Spinal cord (tissue), 10 donors: ENCODE measurements at places on chromosomes 12 and 14. TPM values are rescaled to one million over a fixed set of nuclear protein-coding genes. Genes with fewer than 3 reads are reported as not detected.

PRICKLE1 gene
- total RNA-seq = 23.1 TPM

MGP gene
- total RNA-seq = 326 TPM

OTX2 gene
- not detected for total RNA-seq

STRAP gene
- 97.2 TPM for total RNA-seq

TMEM179 gene
- 9.4 TPM for total RNA-seq

FAM90A1 gene
- total RNA-seq = 0.22 TPM

IL22 gene
- not detected for total RNA-seq

OR10G3 gene
- total RNA-seq = not detected

SMIM41 gene
- 0.33 TPM for total RNA-seq

ZBTB42 gene
- total RNA-seq = 2.3 TPM

LYZ gene
- 156 TPM for total RNA-seq

TEX52 gene
- total RNA-seq = not detected

CLEC9A gene
- total RNA-seq = 0.59 TPM

AACS gene
- total RNA-seq = 22.0 TPM

STON2 gene
- 81.9 TPM for total RNA-seq

PMCH gene
- 0.33 TPM for total RNA-seq

TBC1D30 gene
- total RNA-seq = 19.6 TPM

FOXA1 gene
- 0.40 TPM for total RNA-seq

GPRC5D gene
- not detected for total RNA-seq

PTGER2 gene
- 2.4 TPM for total RNA-seq

KRT8 gene
- total RNA-seq = 0.99 TPM

SERPINA12 gene
- total RNA-seq = not detected

CLEC14A gene
- 24.2 TPM for total RNA-seq

ERP29 gene
- total RNA-seq = 41.0 TPM

KCNC2 gene
- total RNA-seq = 23.2 TPM

HDAC7 gene
- total RNA-seq = 24.4 TPM

ADAM20 gene
- total RNA-seq = 4.0 TPM

RPS6KA5 gene
- 8.2 TPM for total RNA-seq
